Heart left ventricle (tissue), 16 donors: ENCODE measurements at places on chromosomes 5 and 9. TPM values are rescaled to one million over a fixed set of nuclear protein-coding genes. Genes with fewer than 3 reads are reported as not detected.

DNA sequence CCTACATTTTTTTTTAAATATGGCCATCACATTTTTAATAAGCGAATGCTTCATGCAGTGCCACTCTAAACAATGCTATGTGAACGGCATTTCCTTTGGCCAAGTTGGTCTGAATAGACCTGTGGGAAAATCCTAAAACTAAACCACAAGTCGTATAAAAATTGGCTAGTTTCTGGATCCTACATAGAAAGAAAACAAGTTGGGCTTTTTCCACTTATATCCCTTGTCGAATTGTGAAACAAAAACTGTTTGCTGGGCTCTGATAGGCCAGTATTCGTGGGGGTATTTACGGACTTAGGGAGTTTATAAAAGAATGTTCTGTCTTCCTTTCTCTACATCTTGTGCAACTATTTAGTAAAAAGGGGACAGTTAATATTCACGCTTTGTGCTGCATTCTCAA lies 153.1 kb upstream of the KLF9 start:
- H3K4me3 ChIP-seq: no peak overlapping the region
- no peak overlapping the region for H3K27ac ChIP-seq

GRCh38 chr5:141608557-141608956 lies 10.2 kb downstream of the DIAPH1 start:
- peaks cover 18% of the 10 kb centered on the region for H3K4me1 ChIP-seq
- DNase-seq: no peak
- H3K27me3 ChIP-seq: no peaks in the 10 kb centered on the region

- H3K27me3 ChIP-seq: no peaks in the 10 kb centered on the region
- no peaks in the 10 kb centered on the region for H3K36me3 ChIP-seq
- DNase-seq: no peak
- H3K4me3 ChIP-seq: no peak overlapping the region
- H3K27ac ChIP-seq: no peak overlapping the region
Observed at GRCh38 chr5:164048359-164048926, 543.0 kb downstream of the MAT2B start.

PHF24 gene
- polyA plus RNA-seq: 0.11 TPM

- no peaks in the 10 kb centered on the region for H3K36me3 ChIP-seq
- peaks cover 26% of the 10 kb centered on the region for H3K4me1 ChIP-seq
- peaks cover 30% of the 10 kb centered on the region for H3K27me3 ChIP-seq
- no peak for DNase-seq
Observed at GRCh38 chr9:133585481-133586351, 23.5 kb downstream of the FAM163B start.

INSL4 gene
- polyA plus RNA-seq: not detected

RMRP gene
- 118 TPM for polyA plus RNA-seq

DNA sequence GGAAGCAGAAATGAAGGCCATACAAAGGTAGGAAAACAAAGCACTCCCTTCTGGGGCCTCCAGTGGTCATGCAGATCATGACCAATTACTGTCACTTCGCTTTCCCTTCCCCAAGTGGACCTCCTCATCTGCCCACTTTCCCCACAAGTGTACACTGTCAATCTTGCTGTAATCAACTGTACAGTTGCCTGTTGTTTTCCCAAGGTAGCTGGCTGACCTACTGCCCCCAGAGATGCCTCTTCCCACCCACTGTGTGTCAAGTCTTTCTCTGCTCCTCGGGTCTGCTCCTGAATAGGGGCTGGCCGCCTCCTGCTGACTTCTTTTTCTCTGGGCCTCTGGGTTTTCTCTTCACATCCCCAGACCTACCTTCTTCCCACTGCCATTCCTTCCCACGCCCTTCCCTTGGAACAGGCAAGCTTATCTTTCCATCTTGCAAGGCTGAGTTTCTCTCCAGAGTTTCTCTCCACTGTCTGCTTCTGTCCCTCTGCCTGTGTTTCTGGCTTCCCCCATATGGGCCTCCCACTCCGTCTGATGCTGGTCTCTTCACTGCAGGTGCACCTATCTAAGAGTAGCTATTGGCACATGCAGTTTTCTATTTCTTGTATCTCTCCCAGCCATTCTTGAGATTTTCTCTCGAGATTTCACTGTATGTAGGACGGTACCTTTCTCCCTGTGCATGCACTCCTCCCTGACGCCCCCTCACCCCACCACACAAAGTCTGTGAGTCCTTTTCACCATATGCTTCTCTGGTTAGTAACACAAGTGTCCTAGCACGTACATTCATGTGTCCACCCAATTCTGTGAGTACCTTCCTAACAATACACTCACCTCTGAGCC lies 2.4 kb downstream of the ELL2 start:
- peaks cover 55% of the 10 kb centered on the region for H3K4me1 ChIP-seq
- no peaks in the 10 kb centered on the region for H3K27me3 ChIP-seq
- H3K36me3 ChIP-seq: no peaks in the 10 kb centered on the region
- DNase-seq: no peak
- peak overlapping the region; percentile 89 for H3K4me3 ChIP-seq

DNA sequence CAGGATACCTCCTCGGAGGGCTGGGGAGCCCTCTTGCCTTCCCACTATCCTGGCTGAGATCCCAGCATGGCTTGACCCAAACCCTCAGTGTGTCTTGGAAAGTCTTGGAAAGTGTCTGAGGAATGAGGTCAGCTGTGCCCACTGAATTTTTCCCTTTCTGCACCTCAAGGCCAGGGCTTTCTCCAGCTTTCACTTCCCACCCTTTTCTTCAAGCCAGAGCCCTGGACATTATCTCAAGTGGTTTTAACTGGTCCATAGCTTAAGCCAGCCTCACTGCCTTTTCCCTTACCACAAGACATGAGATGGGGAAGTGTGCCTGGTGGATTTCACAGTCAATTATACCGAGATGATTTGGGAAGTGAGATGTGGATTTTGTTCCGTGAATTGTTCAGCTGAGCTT lies 35.7 kb upstream of the LHX2 start:
- H3K4me3 ChIP-seq: no peak overlapping the region
- peaks cover 4% of the 10 kb centered on the region for H3K27me3 ChIP-seq
- no peak overlapping the region for H3K27ac ChIP-seq
- DNase-seq: no peak
- H3K36me3 ChIP-seq: no peaks in the 10 kb centered on the region

DNA sequence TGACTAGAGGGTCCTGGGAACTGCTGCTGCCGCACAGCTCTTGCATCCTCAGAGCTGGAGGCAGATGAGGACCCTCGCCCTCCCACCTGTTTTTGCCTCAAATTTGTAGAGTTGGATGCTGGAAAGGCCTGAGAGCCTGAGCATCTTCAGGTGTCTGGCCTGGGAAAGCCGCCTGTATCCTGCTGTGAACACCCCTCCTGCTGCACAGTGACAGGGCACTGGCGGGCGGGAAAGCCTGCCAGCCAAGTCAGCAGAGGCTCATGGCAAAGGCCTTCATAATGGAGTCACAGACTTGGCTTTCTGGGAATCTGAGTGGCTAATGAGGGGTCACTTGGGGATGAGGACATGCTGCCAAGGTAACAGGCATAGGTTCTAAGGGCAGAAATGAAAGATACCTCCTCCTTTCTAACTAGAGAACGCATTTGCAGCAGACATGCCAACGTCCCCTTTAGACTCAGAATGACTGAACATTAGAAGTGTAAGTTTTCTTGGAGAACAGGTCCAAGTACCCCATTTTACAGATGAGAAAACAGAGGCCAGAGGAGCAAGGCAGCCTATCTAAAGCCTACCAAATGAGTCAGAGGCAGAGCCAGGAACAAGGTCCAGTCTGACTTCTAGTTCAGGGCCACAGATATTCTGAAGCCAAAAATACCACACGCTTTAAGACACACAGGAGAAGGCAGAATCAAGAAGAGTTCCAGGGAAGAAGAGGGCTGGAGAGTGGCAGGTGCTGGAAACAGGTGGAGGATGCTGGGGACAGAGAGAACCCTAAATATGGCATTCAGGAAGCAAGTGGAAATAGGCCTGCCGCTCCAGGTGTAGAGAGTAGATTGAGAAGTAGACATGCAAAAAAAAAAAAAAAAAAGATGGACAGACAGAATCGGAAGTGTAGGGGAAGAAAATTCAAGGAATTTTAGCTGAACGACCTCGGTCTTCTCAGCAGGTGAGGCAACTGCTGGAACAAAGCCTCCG lies 44.1 kb downstream of the EPB41L4B start:
- no peaks in the 10 kb centered on the region for H3K27me3 ChIP-seq
- no peak overlapping the region for H3K4me3 ChIP-seq
- H3K4me1 ChIP-seq: peaks cover 7% of the 10 kb centered on the region
- H3K27ac ChIP-seq: peak overlapping the region; percentile 5
- H3K36me3 ChIP-seq: no peaks in the 10 kb centered on the region

GRCh38 chr5:78776637-78777036 lies 128.1 kb upstream of the LHFPL2 start:
- no peak overlapping the region for H3K27ac ChIP-seq
- DNase-seq: no peak
- no peak overlapping the region for H3K4me3 ChIP-seq
- no peaks in the 10 kb centered on the region for H3K27me3 ChIP-seq
- H3K4me1 ChIP-seq: no peaks in the 10 kb centered on the region

GRCh38 chr9:123063177-123063598 lies 29.7 kb downstream of the GPR21 start:
- peaks cover 16% of the 10 kb centered on the region for H3K36me3 ChIP-seq
- H3K4me3 ChIP-seq: no peak overlapping the region
- H3K4me1 ChIP-seq: peaks cover 4% of the 10 kb centered on the region

DNA sequence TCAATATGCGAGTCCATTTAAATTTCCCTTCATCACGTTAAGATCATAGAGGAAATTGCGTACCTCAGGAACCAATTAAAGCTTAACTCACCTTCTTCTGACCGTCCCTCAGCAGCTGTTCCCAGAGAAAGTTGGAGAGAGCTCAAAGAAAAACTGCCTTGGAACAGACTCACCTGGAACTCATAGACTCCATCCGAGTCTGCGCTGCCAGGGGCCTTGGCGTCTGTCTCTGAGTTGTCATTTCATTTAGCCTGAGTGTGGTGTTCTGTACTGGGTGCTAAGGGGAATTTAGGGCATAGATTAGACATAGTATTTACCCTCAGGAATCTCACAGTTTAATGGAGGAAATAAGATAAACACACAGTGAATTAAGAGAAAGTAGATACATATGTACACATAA lies 892.7 kb downstream of the TLE1 start:
- no peaks in the 10 kb centered on the region for H3K36me3 ChIP-seq
- H3K4me3 ChIP-seq: no peak overlapping the region
- no peaks in the 10 kb centered on the region for H3K27me3 ChIP-seq

DNA sequence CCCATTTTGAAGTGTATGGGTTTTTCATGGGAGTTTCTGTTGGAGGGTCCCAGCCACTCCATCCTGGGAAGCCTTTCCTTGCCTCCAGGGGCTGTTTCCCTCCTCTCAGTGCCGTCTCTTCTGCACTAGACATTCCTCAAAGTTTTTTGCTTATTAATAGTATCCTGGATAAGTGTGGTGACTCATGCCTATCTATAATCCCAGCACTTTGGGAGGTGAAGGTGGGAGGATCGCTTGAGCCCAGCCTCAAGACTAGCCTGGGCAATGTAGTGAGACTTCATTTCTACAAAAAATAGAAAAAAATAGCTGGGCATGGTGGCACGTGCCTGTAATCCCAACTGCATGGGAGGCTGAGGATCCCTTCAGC lies 43.1 kb downstream of the RALGPS1 start:
- H3K4me3 ChIP-seq: no peak overlapping the region
- DNase-seq: no peak
- no peaks in the 10 kb centered on the region for H3K4me1 ChIP-seq

PCDHGB7 gene
- polyA plus RNA-seq: 4.8 TPM

DNA sequence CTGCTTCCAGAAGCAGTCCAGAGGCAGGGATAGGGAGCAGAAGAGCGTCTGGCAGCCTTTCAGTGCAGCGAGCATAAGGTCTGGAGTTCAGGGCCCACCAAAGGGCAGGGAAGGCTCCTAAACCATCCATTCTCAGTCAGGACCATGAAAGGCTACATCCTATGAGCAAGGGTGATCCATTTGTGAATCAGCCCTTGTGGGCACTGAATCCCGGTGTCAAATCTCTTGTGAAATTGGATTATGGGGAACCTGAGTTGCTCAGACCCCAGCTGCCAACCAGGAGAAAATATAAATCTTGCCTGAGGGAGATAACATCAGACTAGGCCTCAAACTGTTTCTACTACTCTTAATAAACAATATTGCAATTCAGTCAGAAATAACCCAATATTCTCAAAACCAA lies 204.4 kb downstream of the SYK start:
- no peaks in the 10 kb centered on the region for H3K27me3 ChIP-seq
- H3K36me3 ChIP-seq: no peaks in the 10 kb centered on the region
- no peak overlapping the region for H3K27ac ChIP-seq
- H3K4me3 ChIP-seq: no peak overlapping the region
- no peak for DNase-seq

DNA sequence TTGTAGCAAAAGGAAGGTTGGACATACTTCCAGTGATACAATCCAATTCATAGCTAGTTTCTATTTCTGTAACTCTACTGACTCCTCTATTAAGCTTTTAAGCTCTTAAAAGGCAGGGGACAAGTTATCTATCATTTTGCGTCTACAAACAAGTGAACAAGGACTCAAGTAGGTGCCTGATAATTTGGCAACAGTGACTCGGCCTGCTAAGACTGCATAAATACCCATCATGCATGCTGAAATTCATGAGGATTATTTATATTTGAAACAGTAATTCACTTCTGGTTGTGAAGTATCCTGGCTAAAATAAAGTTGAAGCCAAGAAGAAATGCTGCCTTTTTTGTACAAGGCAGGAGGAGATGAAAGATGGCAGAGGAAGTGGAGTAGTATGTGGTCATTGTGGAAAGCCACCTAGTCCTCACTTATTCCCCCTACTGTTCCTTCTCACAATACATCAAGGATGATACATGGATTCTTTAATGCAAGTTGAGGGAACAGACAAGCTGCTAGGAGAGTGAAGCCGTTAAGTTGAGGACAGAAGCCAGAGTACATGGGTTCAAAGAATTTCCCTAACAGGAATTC lies 74.0 kb downstream of the MRPS27 start:
- no peaks in the 10 kb centered on the region for H3K27me3 ChIP-seq
- H3K36me3 ChIP-seq: no peaks in the 10 kb centered on the region
- peak overlapping the region; percentile 55 for H3K27ac ChIP-seq
- H3K4me3 ChIP-seq: no peak overlapping the region

SIT1 gene
- polyA plus RNA-seq: 0.19 TPM

DNA sequence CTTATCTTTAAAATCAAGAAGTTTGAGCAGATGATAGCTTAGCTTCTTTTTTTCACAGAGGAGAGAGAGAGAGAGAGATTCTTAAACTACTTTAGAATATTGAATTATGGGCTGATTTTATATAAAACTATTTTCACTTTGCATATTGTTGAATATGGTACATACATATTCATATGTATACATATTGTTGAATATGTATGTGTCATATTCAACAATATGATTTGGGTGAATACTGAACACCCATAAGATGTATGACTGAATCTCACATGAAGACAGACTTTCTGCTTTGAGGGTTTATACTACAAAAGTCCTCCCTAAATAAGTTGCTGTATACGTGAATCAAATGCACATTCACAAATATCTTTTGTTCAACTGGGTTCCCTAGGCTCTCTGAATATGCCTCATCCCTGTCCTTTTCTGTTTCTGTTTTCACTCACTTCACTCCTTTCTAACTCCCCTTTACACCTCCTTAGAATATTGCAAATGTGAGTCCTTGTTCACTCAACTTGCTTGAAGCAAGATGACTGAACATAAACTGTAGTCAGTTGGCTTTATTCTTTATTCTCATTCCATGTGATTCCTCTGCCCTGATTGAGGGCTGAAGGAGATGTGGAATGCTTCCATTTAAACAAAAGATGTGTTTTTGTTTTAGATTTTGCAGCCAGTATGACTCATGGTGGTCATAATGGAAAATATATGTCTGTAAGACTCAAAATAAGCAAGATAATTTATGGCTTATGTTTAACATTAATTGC lies 225.4 kb upstream of the DAB2 start:
- no peak overlapping the region for H3K27ac ChIP-seq
- H3K27me3 ChIP-seq: no peaks in the 10 kb centered on the region

- H3K27me3 ChIP-seq: no peaks in the 10 kb centered on the region
- no peak for DNase-seq
- no peak overlapping the region for H3K4me3 ChIP-seq
- peaks cover 6% of the 10 kb centered on the region for H3K4me1 ChIP-seq
- H3K36me3 ChIP-seq: no peaks in the 10 kb centered on the region
Observed at GRCh38 chr9:88732128-88732527, 197.2 kb downstream of the NXNL2 start.
